CD4-positive, alpha-beta T cell treated with Interleukin-4 for 4 hours (primary cell): ENCODE measurements at places on chromosomes 12 and 14.
A peak's percentile ranks its signal among the peaks of the same experiment; 100 is the strongest.

GRCh38 chr14:81890020-81890419 lies 356.4 kb upstream of the SEL1L start:
- DNase-seq = no peak

- no peak for DNase-seq
These were observed 19.0 kb downstream of the A2M start for GRCh38 chr12:9096563-9097176.

DNA sequence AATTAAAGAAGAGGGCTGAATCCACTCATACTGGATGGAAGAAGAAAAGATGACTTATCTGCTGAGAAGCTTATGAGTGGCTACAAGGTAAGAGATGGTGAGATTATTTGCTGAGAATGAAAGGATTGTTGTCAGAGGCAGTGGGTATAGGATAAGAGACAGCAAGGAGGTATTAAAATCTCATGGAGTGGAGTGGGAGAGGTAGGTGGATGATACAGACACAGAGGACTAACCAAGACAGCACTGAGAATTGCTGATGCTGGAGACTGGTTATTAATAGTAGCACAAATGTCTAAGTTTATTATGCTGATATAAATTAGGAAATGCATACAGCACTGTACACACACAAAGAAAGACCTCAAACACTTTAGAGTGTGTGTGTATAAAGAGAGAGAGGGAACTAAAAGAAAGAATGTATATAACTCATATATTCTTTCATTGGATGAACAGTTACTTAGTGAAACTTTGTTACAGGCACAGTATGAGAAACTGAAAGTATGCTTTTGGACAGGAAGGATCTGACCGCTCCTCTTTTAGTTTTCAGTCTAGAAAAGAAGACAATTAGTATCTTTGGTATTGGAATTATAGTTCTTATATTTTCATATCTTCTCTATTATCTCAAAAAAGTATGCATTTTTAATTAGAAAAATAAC lies 543.1 kb downstream of the LRFN5 start:
- no peak for DNase-seq

- no peak for DNase-seq
These were observed 192.1 kb upstream of the AMIGO2 start for GRCh38 chr12:47271800-47272239.

DNA sequence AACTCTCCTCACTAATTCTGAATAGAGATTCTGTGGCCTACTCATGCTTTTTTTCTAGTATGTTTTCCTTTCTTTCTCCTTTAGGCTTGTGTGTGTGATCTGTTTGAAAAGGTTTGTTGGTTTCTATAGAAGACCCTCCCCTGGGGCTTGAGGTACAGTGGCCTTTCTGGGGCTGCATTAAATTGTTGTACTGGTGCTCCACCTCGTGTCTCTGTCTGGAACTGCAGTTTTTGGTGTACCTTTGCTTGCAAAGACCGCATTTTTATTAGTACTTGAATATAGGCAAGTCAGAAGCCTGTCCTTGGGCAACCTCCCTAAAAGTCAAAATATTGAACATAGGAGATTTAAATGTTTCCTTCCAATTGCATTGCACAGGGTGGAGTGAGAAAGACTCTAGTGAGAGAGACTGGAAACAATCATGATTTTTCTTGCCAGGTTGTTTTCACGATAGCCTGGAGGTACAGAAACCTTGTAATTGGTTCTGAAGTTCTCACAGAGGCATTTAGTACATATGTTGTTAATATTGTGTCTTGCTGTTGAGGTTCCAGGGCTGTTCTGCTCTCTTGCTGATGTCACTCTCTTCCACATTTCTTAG lies 39.0 kb downstream of the SLCO1B1 start:
- peak; percentile 27 for DNase-seq
